SW 1271 (cell line): ENCODE measurements at places on chromosomes 6 and 20.

DNA sequence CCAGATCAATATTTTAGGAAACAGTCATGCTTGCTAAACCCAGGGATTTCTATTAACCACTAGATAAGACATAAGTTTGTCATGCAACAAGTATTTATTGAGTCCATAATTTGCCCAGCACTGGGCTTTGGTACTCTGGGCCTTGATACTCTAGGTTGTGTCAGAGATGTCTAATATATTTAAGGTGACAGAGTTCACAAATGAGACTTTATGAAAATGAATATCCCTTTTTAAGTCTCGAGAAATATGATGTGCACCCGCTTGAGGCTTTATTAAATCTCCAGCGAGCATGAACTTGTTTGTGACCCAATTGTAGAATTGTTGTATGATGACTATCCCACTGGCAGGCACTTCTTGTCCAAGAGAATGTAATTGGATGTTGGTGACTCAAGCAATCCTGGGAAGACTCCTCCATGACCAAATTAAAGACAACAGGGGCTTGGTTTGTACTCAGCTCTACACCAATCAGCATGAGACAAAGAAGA, 109.2 kb downstream of the ESR1 start:
- no peak for DNase-seq

GRCh38 chr6:15880262-15880973, 217.6 kb upstream of the DTNBP1 start:
- DNase-seq, result no peak

- DNase-seq, result no peak
Observed at GRCh38 chr20:6100246-6100645, 22.6 kb downstream of the FERMT1 start.

- no peak for DNase-seq
Observed at GRCh38 chr20:48818481-48818987, 9.3 kb downstream of the PREX1 start.

GRCh38 chr20:34774449-34774848, 51.0 kb downstream of the NCOA6 start:
- DNase-seq, result no peak

- DNase-seq, result no peak
Observed at GRCh38 chr6:119895626-119896025, 546.1 kb upstream of the MAN1A1 start.

- no peak for DNase-seq
Observed at GRCh38 chr6:321158-321438, 28.8 kb downstream of the DUSP22 start.
